ENCODE measurements at places on chromosomes 12 and 14.
A peak's percentile ranks its signal among the peaks of the same experiment; 100 is the strongest.

- no peak for DNase-seq
Observed at GRCh38 chr12:52175371-52176350, 16.2 kb downstream of the KRT80 start.

DNA sequence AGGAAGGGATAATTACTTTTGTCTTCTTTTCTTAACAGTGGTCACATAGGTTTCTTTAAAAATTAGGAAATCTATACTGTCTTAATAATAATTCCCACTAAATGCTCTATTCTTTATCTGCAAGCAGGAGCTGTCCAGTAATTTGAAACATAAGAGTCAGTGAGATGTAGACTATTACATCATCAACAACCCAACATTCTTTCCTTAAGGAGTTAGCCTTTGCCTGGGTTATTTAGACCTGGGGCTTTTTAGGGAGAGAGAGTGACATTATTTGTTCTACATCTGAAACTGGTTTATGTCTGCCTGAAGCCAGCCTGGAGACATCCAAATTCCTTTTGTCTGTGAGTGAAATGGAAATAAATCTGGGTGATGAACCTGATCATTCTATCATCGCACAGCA is 294.4 kb downstream of the TMTC2 start:
- DNase-seq = no peak

DNA sequence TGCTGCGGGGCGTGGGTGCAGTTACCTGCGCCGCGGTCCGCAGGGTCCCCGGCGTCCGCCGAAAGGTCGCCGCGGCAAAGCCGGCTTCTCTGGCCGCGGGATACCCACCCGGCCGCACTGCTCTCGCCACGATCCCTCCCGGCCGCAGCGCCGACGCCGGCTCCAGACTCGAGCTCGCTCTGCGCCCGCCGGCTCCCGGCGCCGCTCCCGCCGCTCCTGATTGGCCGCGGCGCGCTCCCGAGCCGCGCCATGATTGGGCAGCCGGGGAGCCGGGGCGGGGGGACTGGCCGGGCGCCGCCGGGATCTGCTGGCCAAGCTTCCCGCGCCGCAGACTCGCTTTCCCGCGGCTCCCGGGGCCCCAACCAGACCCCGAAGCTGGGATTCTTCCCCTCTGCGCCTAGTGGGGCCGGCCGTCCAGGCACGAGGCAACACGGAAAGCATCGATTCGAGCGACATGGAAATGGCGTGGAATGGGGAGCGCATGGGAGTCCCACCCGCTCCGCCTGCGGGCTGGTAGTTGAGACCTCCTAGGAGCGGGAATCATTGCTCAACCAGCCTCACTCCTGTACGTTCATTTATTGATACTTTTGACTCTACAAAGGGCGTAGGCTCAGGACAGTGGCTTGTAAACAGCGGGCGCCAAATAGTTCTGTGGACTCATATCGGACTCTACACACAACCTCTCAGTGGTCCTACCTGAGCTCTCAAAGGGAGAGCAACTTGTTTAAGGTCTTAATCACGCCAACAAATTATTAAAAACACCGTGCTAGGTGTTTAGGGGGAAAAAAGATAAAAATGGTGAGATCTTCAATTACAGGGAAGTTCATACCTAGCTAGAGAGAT is 36.4 kb upstream of the STON2 start:
- peak; percentile 24 for DNase-seq

DNA sequence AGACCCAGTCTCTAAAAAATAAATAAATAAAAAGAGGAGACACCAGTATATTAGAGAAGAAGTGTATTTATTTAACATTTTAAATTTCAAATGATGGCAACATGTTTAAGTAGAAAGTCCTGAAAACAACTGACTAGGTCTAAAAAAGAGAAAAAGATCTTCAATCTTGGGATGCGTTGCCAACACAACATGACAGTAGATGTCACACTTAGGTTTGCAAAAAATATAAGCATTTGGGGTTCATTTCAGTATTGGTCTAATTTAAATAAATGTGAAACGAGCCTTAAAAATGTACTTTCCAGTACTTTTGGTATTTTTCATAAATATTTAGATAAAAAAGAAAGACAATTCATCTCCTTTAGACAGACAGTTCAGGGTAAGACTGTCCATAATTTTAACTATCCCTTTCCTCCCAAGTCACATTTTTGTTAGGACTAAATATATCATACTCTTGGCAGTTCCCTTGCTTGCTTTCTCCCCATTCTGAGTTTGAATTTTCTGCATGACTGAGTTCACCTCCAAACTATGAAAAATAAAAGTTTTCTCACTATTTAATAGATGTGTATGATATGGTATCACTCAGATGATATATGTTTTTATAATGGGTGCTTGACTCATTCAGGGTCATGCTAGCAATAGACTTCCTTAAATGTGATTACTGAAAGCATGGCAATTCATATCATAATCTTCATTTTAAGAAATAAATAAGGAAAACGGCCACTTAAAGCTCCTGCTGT is 4.3 kb downstream of the C14orf93 start:
- DNase-seq = no peak

GRCh38 chr12:112046003-112046402 is 32.8 kb downstream of the ERP29 start:
- DNase-seq = no peak

DNA sequence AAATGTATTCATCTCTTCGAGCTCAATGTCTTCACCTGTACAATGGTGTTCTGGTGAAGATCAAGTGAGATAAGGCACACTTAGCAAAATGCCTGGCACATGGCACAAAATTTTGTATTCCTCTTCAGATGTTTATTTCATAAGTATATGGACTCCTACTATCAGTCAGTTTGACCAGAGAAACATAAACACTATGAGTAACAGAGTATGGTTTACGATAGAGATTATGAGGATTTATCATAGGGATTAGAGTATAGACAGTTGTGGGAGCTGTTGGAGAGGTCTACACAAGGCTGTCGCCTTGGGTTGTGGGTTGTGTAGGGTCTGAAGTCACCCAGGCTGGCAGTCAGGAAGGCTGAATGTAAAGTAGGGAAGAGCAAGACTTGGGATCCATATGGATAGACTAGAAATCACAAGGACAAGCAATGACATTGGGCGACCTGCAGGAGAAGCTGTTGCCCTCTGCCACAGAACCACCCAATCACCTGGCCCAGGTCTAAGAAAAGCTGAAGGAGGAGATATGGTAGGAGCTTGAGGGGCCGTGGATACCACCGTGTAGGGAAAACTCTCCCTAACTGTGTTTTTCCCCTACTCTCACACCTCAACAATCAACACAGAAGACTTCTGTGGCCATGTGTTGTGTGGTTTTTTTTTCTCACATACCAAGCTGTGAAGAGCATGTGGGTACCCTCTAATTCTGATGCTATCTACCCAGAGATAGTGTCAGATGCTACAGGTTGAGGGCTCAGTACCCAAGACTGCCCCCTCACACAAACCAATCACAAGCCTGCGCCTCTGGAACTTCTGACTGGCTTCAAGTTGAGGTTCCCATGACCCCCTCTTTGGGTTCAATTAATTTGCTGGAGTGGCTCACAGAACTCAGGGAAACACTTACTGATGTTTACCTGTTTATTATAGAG is 27.2 kb upstream of the RESF1 start:
- peak; percentile 50 for DNase-seq

- no peak for DNase-seq
Observed at GRCh38 chr14:51529736-51530135, 122.0 kb upstream of the FRMD6 start.

- no peak for DNase-seq
Observed at GRCh38 chr12:108650083-108650482, 16.4 kb upstream of the SELPLG start.

- DNase-seq = no peak
Observed at GRCh38 chr14:100115726-100116125, 43.7 kb downstream of the DEGS2 start.

- DNase-seq = no peak
Observed at GRCh38 chr14:52922059-52922458, 28.8 kb downstream of the FERMT2 start.

- DNase-seq = no peak
Observed at GRCh38 chr14:76828339-76829012, 2.3 kb downstream of the LRRC74A start.

DNA sequence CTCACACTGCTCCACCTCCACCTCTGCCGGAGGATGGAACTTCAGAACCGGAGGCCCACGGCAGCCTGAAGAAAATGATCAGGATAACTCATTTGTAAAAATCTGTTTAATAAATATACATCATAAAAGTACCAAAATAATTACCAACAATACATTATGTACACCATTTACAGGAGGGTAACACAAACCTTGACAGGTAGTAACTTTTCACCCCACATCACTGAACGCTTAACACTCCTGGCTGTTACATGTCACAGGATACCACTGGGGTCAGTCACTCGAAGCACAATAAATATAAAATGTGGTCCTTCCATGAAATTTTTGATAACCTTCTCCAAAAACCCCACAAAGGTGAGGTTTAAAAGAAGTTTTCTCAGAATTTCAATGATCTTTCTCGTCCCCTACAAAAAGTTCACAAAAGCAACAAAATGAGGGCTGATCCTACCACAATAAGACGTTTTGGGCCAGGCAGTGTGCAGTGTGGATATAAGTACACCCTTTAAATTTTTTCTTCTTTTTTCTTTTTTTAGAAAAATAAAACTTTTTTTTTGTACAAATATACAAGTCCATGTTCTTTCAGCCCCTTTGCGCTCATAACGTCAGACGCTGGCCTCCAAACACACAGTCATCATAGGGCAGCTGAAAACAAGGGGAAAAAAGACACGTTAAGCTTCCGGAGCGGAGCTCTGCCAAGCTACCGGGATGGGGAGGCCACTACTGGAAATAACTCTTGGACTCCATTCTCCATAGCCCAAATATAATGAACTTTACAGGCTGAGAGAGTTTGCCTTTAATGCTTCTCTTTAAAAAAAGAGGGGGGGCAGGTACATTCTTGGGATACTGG is 2.9 kb downstream of the NFKBIA start:
- peak; percentile 46 for DNase-seq

Data from CD4-positive, alpha-beta T cell treated with Interleukin-21 for 1 hour (primary cell).